ENCODE measurements at places on chromosomes 2 and 18.
A peak's percentile ranks its signal among the peaks of the same experiment; 100 is the strongest.

- DNase-seq: peak; percentile 69
These were observed 916 bp upstream of the PDCD1 start for GRCh38 chr2:241859436-241860183.

DNA sequence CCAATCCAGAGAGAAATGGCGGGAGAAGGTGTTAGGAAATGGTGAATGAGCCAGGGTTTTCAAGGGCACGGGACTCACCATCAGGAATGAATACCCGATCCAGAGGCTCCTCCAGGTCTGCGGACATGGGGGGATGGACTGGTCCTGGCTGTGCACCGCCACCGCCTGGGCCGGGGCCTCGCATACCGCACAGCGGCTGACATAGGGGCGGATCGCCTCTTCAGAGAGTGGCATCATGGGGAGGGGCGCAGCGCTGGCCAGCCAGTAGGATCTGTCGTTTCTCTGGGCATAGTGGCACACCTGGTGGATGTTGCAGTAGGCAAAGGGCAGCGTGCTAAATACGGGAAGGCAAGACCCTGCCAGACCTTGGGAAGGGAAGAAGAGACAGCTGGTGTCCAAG lies 156.1 kb downstream of the COL4A4 start:
- no peak for DNase-seq

GRCh38 chr2:120367649-120368048 lies 21.7 kb downstream of the INHBB start:
- no peak for DNase-seq

DNA sequence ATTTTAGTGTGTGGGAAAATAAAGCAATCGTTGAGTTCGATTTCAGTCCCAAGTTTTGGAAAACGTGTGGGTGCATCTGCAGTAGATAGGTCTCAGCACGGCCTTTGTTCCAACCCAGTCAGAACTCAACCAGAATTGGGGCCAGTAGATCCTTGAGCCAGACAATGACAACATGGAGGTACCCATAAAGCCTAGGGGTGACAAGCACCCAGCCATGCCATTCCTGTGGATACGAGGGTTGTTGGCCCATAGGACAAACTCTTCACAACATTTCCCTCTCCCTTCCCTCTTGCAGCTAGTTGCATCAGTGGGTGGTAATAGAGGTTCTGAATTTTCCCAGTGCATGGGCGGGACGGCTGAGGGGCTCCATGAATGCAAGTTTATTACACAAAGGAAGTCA lies 60.1 kb downstream of the ST3GAL5 start:
- no peak for DNase-seq

- DNase-seq: no peak
These were observed 112.2 kb upstream of the NABP1 start for GRCh38 chr2:191565647-191566198.

DNA sequence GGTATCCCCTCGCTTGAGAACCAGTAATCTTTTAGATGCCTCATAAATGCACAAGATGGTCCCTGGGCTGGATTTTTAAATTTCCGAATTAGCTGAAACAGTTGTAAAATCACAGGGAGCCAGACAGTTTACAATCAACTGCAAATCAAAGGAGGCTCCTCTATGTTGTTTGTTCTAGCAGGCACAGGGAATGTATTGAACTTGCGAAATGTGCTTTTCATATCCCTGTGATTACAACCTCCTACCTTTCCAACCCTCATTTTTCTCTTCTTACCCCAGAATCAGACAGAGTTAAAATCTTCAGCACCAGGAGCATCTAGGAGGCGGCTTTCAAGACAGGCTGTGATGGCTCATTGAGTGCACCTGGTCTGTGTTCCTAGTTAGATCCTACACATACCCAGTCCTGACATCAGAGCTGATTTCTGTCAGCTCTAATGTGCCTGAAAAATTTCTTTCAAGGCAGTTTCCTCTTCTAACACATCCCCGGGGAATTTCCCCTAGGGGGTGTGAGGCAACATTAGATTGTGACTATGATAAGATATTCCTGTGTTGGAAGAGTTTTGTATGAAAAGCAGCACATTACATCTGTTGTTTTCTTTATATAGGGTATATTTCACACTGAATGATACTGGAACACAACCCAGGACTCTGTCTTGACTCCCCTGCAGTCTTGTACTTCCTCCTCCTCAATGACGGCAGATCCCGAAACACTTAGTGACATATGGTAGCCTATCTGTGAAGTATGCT lies 17.9 kb upstream of the CAVIN2 start:
- peak; percentile 57 for DNase-seq

DNA sequence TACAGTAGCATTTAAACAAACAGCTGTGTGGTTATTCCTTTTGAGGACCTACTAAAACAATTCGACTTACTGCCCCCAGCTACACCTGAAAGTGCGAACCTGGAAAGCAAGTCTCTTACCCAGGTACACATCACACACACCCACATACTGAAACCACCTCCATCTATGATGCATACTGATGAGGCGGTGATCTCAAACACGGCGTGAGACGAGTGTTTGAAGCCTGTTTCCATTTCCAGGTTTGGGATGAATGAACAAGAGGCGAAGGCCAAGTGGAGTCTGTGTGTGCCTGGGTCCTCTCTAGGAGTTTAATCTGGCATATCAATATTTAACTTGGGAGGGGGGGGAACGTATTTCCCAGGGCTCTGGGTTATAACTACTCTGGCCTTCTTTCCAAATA lies 1.6 kb downstream of the TMEM185B start:
- DNase-seq: no peak

DNA sequence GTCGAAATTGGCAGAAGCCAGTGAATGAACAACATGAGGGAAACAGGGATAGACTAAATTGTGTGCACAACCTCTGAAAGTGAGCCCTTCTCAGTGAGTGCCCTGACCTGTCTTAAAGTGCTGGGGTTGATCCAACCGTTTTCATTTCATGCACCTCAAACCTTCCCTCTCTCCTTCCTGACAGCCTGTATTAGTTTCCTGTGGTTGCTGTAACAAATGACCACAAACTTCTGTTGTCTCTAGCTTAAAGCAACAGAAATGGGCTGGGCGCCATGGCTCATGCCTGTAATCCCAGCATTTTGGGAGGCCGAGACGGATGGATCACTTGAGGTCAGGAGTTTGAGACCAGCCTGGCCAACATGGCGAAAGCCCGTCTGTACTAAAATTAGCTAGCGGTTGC lies 48.8 kb upstream of the PPP1CB start:
- no peak for DNase-seq

DNA sequence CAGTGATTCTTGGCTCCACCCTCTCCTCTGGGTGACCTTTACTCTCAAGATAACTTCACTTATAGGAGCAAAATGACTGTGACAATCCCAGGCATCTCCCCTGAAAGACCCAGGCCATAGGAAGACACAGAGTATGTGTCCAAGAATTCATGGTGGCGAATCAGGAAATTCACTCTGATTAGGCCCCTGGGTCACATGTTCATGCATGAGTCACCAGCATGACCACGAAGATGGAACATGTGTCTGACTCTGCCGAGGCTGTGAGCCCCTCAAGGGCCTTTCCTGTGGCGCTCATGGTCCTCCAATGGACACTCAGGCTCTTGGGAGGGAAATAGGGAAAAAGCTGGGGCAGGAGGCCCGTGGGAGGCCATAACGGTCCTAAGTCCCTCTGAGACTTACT lies 74.0 kb upstream of the TEX51 start:
- no peak for DNase-seq

- no peak for DNase-seq
These were observed 228.8 kb downstream of the ETAA1 start for GRCh38 chr2:67625690-67626475.
